CD4-positive, alpha-beta T cell treated with Interleukin-15 for 4 hours (primary cell): ENCODE measurements at places on chromosomes 11 and 22.
A peak's percentile ranks its signal among the peaks of the same experiment; 100 is the strongest.

GRCh38 chr11:42707541-42707940 lies 604.3 kb upstream of the API5 start:
- no peak for DNase-seq

DNA sequence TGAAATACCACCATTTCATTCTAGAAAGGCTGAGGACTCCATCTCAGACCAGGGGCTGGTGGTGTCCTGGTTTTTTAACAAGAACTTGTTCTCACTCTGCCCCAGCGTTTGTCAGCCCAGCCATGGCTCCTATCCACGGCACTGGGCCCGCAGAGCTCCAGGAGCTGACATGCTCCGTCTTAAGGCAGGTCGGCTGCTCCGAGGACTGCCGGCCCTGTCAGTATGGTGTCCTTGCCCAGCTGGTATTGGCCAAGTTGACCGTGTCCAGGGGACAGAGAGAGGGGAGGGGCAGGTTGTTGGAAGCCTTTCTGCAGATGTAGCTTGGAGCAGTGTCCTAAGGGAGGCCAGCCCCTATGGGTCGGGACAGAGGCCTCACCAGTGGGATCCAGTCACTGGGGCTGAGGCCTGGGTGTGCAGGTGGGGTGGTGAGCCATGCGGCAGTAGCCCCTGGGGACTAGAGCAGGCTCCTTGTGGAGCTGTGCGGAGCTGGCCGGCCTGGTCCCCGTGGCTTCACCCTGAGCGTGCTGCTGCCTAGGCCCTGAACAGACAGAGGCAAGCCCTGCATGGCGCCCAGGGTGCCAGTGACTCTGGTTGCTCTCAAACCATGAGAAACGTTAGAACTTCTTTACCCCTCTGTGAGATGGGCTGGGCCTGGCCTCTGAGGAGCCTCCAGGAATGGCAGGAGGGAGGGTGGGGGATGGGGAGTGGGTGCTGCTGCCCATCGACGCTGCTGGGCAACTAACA lies 39.9 kb upstream of the KCNQ1OT1 start:
- DNase-seq, result no peak

DNA sequence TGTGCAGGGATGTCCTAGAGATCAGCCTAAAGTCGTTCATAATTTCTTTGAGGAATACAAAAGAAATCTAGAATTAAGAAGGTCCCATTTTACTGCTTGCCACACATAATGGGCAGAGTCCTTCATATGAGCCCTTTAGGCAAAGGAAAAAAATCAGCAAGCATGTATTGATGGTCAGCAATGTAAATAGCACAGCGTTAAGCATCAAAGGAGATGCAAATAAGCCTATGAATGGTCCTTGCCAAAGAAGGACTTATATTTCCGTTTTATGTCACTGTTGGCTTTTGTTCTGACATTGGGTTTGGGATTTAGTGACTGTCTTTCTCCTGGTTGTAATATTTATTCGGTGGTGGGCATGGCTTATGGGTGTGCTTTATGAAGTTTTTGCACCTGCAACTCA lies 69.8 kb downstream of the CD44 start:
- no peak for DNase-seq

DNA sequence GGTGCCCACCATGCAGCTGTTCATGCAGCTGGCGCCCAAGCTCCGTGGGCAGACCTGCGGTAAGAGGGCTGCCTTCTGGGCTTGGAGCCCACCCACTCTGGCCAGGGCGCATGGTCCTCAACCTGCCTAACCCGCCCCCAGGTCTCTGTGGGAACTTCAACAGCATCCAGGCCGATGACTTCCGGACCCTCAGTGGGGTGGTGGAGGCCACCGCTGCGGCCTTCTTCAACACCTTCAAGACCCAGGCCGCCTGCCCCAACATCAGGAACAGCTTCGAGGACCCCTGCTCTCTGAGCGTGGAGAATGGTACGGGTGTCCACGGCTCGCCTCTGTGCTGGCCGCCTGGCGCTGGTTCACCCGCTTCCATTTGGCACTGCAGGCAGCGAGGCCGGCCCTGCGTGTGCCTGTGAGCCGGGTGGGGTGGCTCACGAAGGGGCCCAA lies 11.0 kb downstream of the MUC5AC start:
- DNase-seq, result no peak

- DNase-seq, result no peak
Measured at GRCh38 chr11:75273411-75274391, 33.1 kb downstream of the TPBGL start.

GRCh38 chr11:45091563-45092403 lies 54.7 kb upstream of the PRDM11 start:
- DNase-seq, result no peak

DNA sequence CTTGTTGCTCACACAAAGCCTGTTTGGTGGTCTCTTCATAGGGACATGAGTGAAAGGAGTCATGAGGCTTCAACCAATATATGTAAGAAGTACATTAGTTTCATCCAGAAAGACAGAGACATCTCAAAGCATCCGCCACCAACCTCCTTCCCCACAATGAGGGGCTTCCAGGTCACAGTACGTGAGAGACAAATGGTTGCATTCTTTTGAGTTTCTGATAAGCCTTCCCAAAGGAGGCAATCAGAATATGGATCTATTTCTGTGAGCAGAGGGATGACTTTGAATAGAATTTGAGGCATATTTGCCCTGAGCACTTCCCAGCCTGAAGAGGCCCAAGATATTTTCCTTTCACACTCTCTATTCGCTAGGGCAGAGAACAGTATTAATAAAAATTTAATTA lies 931.1 kb downstream of the FAM181B start:
- DNase-seq, result no peak

GRCh38 chr11:113991718-113992458 lies 17.0 kb downstream of the HTR3A start:
- DNase-seq, result no peak

DNA sequence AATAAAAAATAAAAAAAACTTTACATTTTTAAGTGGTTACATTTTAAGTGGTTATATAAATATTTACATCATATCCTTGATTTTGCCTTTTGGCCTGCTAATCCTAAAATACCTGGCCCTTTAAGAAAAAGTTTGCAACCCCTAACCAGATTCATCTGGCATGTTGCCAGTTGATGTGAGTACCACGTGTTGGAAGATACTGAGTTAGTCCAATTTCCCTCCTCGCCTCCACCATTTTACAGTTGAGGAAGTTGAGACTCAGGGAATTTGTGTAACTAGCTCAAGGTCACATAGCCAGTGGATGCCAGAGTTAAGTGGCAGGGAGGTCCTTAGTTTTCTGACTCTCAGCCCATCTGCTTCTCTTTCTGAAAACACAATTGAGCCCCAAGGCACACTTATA lies 5.1 kb downstream of the ELF5 start:
- DNase-seq, result no peak

GRCh38 chr11:10032935-10033334 lies 261.1 kb downstream of the SBF2 start:
- DNase-seq, result no peak

DNA sequence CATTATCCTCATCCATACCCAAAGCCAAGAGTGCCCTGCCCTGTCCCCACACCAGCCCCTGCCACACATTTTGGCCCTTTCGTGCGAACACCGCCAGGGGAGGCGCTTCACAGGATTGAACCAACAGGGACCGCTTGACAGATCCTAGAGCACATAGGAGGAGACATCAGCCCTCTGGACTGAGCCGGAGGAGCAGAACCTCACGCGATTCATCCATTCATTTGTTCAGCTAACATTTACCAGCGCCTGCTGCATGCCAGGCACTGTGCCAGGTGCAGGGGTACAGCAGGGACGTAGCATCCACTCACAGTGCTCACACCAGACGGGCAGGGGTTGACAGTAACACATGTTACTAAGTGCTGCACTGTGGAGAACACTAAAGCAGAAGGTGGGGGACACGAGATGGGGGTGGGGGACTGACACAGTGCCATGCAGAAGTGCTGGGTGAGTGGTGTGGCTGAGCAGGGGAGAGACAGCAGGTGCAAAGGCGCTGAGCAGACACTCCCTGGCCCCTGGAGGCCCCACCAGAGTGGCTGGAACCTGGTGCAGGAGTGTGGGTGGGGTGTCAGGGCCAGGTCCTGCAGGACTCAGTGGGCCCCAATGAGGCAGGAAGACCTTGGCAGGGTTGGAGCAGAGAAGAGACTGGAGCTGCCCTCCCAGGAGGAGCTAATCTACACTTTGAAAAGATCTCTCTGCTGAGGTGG lies 3.4 kb downstream of the GNAZ start:
- DNase-seq, result no peak

DNA sequence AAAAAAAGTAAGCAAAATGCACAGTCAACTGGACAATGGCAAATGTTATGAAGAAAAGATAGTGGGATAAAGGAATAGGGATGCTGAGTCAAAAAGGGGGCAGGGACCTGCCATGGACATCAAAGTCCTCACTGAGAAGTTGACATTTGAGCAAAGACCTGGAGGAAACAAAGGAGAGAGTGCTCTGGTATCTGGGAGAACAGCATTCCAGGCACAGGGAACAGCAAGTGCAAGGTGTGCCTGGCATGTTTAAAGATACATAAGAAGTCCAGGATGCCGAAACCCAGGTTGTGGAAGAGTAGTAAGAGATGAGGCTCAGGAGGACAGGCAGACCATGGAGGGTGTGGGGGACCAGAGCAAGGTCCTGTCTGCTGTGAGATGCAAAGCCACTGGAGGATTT lies 123.3 kb downstream of the RRAS2 start:
- DNase-seq, result no peak

DNA sequence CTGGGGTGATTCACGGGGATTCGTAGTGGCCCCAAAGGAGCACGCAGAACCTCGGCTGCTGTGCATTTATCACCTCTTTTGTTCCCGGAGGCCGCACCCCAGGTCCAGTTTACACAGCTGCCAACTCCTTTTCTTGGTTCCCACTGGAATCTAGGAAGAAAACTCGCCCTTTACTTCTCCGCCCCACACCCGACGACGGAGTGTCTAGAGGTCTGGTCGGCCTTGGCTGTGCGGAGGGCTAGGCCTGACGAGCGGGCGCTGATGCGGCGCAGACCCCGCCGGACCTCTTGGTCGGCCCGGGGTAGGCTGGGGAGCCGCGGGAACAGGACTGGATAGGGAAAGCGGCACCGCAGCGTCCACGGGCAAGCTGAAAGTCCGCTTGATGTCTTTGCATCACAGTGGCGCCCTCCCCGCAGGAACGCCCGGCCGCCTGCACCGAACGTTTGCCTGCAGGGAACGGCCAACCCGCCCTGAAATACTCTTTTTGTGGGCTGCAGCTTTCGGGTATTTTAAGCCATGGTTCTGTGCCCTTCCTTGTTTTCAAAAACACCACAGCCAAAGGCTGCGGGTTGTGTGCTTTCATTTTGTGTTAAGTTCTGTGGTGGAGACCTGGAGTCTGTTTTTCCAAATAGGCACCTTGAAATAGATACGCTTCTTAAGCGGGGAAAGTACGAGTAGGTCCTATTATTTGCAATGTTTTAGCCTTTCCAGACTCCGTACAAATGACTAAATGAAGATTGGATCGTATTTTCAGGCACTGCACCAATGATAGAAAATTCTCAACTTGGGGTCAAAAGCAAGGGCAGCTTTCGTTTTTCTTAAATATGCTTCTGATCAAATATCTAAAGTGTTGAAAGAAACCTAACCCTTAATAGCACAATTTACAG lies 829 bp upstream of the ZBED5 start:
- DNase-seq, result peak; percentile 36

- DNase-seq, result no peak
Measured at GRCh38 chr11:10899121-10899830, 41.4 kb upstream of the ZBED5 start.

DNA sequence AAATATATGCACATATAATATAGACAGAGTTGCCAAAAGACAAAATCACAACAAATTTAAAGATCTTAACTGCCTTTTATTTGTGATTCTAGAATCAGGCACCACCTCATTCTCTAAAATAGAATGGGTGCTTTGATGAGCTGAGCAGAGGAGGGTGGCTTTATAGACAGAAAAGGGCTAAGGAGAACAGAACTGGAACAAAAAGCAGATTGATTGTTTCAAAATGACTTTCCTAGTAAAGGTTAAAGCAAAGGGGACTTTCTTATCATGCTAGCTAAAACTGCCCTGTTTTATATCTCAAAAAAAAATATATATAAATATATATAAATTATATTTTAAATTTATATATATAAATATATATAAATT lies 287.6 kb downstream of the FAT3 start:
- no peak for DNase-seq

DNA sequence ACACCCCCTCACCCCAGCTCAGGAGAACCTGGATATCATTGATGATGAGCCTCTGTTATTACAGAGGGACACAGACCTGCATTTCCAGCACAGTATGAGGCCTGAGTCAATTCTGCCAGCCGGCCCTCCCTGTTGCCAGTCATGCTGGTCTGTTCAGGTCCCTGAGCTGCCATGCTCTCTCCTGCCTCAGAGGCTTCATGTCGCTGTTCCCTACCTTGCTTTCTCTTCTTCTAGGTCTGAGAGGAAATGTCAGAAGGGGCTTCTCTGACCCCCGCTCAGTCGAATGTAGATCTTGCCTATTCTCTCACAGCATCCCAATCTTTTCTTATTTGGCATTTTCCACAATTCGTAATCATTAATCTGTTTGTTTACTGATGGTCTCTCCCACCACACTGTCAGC lies 21.8 kb upstream of the ABCC8 start:
- DNase-seq, result no peak

DNA sequence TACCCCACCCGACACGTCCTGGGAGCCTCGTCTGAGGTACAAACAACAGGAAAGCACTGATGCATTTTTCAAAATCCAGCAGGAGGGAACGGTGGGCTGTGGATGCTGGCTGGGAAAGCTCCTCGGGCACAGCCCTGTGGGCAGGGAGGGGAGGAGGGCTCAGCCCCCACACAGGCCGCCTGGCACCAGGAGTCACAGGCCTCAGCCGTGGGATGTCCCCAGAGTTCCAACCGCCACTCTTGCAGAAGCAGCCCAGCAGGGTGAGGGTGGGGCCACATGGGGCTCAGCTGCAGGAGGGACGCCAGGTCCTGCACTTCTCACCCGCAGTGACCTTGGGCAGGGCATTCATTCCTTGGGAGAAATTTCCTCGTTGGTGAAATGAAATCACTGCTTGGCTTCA lies 274.6 kb downstream of the BRD1 start:
- no peak for DNase-seq

- no peak for DNase-seq
Measured at GRCh38 chr22:37208401-37209139, 3.7 kb downstream of the SSTR3 start.

DNA sequence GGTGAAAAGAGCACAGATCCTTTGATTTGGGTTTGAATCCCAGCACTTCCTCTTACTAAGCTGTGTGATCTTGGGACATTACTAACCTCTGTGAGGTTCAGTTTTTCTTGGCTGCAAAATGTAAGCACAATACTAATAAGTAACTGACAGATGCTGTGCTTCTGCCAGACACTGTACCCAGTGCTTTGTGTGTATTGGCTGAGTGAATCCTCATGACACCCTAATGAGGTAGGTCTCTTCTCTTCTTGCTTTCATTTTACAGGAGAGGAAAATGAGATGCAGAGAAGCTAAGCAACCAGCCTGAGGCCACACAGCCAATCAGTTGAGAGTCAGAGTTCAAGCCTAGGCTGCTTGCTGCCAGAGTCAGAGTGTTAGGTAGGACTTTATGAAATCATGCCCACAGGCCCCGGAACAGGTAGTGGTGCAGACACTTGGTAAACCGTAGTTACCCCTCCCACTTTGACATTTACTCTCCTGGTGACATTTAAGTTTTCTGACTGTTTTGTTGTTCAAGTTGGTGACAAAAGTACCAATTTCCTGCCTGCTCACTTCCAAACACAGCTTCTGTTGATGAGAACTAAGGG lies 21.2 kb downstream of the PTPRJ start:
- DNase-seq, result peak; percentile 95
